GM12878 (cell line): ENCODE measurements at places on chromosomes 6 and 20. TPM values are rescaled to one million over a fixed set of nuclear protein-coding genes. Genes with fewer than 3 reads are reported as not detected.

MATN4 gene
- polyA plus RNA-seq: not detected in 2 replicates

PERP gene
- 2.1 and 2.2 TPM in 2 replicates for polyA plus RNA-seq

- DNase-seq: no peak
Measured at GRCh38 chr6:22658934-22659333, 89.6 kb downstream of the HDGFL1 start.

GRCh38 chr6:14520536-14520935 is 403.0 kb downstream of the CD83 start:
- DNase-seq: no peak

GRCh38 chr6:35154262-35154661 is 13.1 kb upstream of the TCP11 start:
- DNase-seq: no peak

GRCh38 chr6:162899148-162899547 is 171.4 kb downstream of the PACRG start:
- no peak for DNase-seq

GRCh38 chr20:45368221-45368980 is 5.4 kb downstream of the SYS1 start:
- peak; percentile 99 for DNase-seq

DNA sequence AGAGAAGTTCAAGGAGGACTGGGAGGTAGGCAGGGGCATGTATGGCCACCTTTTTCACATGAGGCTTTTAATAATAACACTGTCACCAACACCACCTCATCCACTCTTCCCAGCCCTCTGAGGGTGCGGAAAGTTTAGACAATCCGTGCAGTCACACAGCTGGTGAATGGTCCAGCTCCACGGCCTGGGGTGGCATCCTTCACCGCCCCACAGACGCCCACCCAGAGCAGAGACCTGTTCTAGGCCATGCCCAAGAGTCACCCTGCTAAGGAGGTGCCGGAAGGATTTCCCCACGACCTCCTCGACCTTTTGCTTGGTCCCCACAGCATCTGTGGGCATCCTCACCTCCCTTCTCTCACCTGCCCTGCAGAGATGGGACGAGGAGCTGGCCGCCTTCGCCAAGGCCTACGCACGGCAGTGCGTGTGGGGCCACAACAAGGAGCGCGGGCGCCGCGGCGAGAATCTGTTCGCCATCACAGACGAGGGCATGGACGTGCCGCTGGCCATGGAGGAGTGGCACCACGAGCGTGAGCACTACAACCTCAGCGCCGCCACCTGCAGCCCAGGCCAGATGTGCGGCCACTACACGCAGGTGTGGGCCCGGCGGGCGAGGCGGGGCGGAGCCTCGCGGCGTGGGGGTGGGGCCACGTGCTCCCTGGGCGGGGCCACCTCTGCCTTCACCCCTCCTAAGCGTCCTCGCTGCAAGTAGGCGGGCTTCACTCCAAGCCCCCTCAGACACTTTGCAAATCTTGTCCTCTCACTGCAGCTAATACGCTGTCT is 4.4 kb downstream of the PI16 start:
- DNase-seq: no peak

GRCh38 chr6:121879149-121879548 is 443.7 kb downstream of the GJA1 start:
- no peak for DNase-seq
